ENCODE measurements at places on chromosomes 11 and 22.

- no peak for DNase-seq
Measured at GRCh38 chr22:50296658-50297490, 10.6 kb downstream of the PLXNB2 start.

GRCh38 chr22:40055143-40055883, 60.6 kb downstream of the FAM83F start:
- DNase-seq, result no peak

- DNase-seq, result no peak
Measured at GRCh38 chr11:110505528-110506284, 76.0 kb downstream of the FDX1 start.

GRCh38 chr22:49347376-49347775, 480.3 kb downstream of the BRD1 start:
- no peak for DNase-seq

DNA sequence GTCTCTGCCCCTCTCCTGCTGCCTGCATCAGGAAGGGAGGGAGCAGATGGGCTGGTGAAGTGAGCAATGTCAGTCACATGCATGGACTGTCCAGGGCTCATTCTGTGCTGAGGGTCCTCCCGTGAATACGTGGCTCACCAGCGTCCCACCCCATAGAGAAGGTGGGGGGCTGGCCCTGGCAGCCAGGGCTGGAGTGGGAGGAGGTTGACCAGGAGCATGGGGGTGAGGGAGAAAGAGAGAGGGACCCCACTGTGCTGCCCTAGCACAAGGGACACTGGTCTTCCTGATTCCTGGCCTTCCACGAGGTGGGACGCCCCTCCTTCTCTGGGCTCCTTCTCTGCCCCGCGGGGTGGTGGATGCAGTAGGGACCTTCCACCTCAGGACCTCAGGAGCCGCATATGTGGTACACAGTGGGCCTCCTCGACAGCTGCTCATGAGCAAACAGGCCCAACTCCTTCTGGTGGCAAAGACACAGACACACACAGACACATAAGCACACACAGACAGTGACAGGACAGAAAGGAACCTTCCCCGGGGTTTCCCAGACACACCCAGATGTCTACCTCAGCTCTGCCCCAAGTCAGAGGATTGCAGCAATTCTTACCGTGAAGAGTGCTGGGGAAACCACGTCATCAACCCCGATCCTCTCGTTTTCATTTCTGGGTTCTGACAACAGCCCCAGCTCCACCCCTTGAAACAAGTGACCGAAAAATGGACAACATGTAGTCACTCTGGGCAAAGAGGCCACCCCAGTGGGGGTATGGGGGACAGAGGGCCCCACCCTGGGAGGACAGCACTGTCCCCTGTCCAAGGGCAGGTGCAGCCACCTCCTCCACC, 3.6 kb upstream of the APOBEC3A start:
- no peak for DNase-seq

- no peak for DNase-seq
Measured at GRCh38 chr22:39433476-39434242, 23.2 kb upstream of the MGAT3 start.

DNA sequence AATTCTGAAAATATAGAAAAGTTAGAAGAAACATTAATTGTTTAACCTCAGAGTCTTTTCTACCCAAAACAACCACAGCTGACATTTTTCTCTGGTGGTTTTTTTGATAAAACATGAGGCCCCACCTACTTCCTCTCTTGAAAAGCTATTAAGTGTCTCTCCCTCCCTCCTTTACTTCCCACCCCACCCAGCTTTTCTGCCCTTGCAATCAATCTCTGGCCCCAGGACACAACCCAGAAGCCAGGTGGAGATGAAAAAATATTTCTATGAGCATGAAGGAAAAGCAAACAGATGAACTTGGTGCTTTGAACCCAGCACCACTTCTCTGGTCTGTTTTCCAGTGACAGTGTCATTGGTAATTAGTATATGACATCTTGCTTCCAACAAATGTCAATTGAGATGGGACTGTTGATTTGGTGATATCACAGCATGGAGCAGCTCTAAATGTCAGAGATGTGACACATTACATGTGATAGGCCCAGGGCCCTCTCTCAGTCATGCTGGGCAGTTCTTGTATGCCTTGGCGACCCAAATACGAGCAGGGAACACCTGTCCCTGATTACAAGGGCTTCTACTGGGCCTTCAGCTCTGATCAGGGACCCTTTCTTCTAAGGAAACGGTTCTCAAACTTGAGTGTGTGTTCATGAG, 23.9 kb upstream of the TMPRSS13 start:
- no peak for DNase-seq

- DNase-seq, result no peak
Measured at GRCh38 chr22:20237480-20238440, 30.4 kb downstream of the RTN4R start.

DNA sequence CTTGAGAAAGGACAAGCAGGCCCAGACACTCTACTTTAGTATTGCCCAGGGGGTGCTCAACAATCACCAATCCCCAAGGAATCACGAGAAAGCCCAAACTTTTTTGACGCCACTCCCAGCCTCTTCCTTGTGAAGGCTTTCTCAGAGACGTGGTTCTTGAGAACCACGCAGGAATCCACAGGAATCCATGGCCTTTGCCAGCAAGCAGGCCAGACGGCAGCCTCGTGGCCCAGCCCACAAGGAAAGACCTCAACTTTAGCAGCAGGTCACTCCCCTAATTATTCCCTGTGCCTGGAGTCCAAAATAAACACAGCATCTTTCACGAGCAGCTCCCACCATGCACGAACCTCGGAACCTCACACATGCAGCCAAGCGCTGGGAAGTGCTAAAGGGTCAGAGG, 104.2 kb downstream of the WT1 start:
- no peak for DNase-seq

- DNase-seq, result peak; percentile 29
Measured at GRCh38 chr11:18705651-18706281, 7.2 kb downstream of the TMEM86A start.

- no peak for DNase-seq
Measured at GRCh38 chr11:131423688-131424087, 53.3 kb downstream of the NTM start.

GRCh38 chr22:45603619-45604018, 68.0 kb upstream of the ATXN10 start:
- DNase-seq, result no peak

DNA sequence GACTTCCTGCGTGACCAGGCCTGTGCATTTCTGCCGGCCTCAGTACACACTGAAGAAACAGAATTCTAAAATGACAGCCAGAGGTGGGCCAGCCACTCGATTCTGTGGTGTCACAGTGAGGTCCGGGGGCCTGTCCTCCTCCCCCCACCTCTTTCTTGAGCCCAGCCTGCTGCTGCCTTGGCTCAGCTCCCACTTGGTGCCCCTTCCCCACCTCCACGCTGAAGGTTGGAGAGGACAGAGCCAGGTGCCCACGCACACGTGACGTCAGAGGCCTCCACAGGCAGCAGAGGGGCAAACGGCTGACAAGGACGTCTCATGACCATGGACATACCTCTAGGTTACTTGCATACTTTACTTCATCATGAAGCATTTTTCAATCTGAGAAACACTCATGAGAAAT, 78.0 kb upstream of the SHANK2 start:
- DNase-seq, result no peak

DNA sequence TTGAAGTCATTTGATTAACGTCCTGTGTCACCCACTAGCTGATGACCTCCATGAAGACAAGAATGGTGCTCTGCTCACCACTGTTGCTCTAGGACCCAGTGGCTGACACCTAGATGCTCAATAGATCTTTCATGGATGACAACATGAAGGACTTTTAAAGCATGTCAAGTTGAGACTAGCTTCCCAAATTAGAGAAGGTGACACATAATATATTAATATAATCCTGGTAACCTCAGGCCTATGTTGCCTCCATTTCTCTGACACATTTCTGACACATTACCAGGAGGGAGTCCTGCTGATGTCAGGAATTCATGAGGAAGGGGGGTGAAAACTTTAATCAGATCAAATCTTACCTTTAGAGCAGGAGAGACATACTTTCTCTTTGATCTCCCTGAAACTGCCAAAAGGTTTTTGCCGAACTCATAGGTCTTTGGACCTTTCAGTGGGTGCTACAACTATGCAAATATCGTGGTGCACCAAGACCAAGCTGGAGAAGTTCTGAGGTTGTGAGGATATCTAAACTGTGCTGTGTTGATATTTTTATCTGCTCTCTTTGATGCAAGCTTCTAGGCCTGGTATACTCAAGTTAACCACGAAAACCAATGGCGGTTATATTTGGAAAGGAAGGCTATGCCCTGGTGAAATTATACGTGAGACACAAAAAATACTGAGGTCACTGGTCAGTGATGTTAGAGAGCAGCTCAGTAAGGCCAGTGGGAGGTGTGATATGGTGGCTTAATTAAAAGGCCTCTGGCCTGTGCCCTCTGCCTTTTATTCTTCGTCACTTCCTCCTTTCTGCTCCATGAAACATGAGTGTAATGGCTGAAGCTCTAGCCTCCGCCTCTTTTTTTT, 13.2 kb upstream of the AMPD3 start:
- no peak for DNase-seq

DNA sequence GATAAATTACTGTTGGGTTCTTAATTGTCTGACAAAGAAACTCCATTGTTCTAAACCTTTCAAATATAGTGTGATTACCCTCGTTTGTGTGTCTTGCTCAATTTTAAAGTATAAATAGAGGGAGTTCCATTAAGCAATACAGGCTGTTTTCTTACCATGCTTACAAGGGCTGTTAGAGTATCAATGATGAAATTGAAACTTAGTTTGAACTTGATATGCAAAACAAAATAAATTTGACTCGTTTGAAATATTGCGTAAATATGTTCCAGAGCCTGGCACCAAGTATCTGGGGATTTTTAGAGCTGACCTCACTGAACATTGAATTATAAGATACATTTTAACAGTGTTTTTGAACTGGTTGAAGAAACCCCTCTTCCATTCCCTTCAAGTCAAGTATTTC, 31.7 kb downstream of the TEAD1 start:
- no peak for DNase-seq

DNA sequence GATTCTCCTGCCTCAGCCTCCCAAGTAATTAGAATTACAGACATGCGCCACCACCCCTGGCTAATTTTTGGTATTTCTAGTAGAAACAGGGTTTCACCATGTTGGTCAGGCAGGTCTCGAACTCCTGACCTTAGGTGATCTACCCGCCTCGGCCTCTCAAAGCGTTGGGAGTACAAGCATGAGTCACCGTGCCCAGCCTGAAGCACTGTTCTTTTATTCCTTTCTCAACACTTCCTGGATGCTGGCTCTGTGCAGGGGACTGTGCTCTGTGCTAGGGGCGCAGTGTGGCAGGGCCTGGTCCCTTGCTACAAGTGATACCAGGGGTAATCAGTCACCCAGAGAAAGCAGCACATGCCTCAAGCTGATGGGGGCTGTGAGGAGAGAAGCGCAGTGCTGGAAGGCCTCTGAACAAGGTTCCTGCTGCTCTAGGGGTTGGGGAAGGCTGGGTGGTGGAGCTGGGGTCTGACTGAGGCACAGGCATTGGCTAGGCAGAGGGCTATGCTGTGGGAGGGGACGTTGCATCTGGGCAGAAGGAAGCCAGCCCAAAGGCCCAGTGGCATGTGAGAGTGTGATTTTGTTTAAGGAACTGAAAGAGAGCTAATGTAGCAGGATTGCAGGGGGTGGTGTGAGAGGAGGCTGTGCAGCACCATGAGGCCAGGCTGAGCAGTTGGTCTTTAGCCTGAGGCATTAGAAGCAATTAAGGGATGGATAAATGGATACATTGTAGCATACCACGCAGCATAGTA, 42.5 kb downstream of the CABIN1 start:
- no peak for DNase-seq

- no peak for DNase-seq
Measured at GRCh38 chr11:35246745-35247144, 107.8 kb downstream of the CD44 start.

GRCh38 chr11:43576320-43576802, 104.2 kb upstream of the HSD17B12 start:
- no peak for DNase-seq

DNA sequence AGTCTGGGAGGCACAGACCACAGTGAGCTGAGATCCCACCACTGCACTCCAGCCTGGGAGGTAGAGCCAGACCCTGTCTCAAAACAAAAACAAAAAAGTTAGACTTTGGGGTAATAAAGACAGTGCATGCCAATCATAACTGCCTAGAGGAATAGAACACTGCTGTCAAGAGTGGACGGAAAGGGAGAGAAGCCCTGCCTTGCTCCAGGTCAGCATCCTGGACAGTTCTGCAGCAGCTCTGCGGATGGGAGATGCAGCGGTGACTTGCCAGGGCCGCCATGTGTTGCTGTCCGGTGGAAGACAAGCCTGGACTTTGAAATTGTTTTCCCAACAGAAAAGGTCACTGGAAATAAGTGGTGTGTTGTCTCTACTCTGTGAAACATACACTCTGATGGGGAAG, 618.2 kb downstream of the TBC1D22A start:
- no peak for DNase-seq

DNA sequence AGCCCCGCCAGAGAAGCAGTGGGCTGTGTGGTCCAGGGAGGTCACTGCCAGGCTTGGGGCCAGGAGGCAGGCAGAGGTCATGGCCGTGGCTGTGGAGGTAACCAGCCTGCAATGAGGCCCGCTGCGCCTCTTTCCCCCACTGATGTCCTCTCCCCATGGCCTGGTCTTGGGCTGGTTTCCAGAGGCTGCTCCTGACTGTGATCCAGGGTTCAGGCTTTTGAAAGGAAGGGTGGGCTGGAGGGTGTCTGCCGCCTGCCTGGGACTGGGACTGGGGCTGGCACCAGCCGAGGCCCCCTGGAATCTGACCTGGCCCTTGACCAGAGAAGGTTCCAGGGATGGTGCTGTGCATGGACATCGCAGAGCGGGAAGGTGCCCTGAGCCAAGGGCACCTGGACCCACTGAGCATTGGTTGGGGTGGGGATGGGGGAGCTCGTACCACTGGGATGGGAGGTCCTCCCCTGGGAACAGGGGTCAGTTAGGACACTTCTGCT, 59.6 kb upstream of the THY1 start:
- no peak for DNase-seq

DNA sequence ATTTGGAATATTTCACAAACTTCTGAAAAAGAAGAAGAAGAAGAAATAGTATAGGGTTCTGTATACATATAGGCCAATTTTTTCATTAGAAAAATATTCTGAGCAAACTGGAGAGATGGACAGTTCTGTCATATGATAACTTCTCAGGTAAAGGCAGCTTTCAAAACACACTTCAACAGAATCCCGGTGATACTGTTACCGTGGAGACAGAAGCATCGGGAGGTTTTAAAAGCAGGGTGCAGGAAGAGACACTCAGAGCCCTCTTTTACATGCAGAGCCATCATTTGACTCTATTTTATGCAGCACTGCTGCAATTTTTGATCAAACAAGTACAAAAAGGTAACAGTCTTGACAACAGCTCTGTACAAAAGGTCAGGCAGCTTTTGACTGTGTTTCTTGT, 1785.4 kb downstream of the LRRC4C start:
- no peak for DNase-seq

GRCh38 chr11:11842421-11843008, 743 bp downstream of the USP47 start:
- peak; percentile 30 for DNase-seq

- DNase-seq, result no peak
Measured at GRCh38 chr11:117337076-117337475, 9.4 kb downstream of the CEP164 start.

- no peak for DNase-seq
Measured at GRCh38 chr22:43147821-43148220, 3.5 kb upstream of the TSPO start.

Data from effector CD8-positive, alpha-beta T cell (primary cell).